ENCODE measurements at places on chromosomes 5 and 9. TPM values are rescaled to one million over a fixed set of nuclear protein-coding genes. Genes with fewer than 3 reads are reported as not detected.

The ANKDD1B gene
- 0.98 TPM for total RNA-seq

- peak; percentile 89 for DNase-seq
These were observed 75.4 kb downstream of the SLC38A9 start for GRCh38 chr5:55636683-55637082.

The TMEM174 gene
- not detected for total RNA-seq

The C7 gene
- total RNA-seq = 2.3 TPM

- peak; percentile 87 for DNase-seq
These were observed 1.2 kb upstream of the ADAMTS6 start for GRCh38 chr5:65482736-65483545.

The NOXA1 gene
- total RNA-seq = 2.0 TPM

DNA sequence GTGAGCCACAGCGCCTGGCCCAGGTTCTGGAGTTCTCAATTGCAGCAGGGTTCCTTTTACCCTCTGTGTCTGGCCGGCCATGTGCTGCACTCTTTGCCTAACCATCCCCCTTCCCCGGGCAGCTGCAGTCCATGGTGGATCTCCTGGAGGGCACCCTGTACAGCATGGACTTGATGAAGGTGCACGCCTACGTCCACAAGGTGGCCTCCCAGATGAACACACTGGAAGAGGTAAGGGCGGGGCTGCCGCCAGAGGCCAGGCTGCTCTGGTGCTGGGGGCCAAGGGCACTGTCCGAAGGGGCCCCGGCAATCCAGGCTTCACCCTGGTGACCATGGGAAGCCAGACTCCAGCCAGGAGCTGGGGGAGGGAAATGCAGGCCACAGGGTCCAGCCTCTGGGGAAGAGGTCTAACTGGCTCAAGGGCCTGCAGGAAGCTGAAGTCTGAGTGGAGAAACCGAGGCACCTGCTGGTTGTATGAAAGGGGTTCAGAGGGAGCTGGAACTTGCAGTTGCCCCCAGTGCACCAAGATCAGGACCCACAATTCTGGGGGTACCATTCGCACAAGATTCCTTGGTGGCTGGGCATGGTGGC is 18.1 kb downstream of the OLFML2A start:
- no peak for DNase-seq

The SPATA9 gene
- 0.71 TPM for total RNA-seq

- peak; percentile 81 for DNase-seq
These were observed 77.7 kb downstream of the EFNA5 start for GRCh38 chr5:107593009-107593408.

GRCh38 chr5:87825583-87825982 is 412.9 kb upstream of the CCNH start:
- DNase-seq = no peak

The NR4A3 gene
- 0.58 TPM for total RNA-seq

DNA sequence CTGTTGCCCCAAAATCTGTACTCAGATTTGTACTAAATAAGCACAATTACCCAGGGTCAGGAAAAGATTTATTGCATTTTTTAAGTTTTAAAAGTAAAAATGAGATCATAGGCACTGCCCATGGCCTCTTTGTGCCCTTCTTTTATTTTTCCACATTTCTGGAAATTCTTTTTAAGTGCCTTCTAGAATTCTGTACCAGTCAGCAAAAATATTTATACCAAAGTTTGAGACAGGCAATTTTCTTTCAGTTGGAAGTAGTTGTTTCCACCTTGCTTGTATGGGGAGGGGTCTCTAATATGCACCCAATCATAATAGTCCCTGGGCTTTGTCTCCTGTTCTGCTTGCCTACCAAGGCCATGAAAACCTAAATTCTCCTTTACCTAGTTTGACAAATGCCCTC is 5.6 kb upstream of the RNF20 start:
- DNase-seq = no peak

The SPINK13 gene
- not detected for total RNA-seq

DNA sequence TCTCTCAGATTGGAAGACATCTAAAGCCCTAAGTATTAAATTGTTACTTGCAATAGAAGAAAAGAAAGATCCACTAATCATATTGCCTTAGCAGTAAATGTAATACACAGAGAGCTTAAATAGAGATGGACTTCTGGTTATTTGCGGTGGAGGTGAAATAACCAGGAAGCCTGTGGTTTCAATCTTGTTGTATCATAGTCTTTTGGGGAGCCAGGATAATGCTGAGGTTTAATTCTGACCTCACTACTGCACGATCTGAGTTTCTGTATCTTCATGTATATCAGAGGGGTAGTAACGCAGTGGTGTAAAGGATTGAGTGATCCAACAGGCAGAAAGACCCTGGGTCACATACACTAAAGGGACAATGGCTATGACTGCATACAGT is 71.7 kb downstream of the ANKRD55 start:
- no peak for DNase-seq

GRCh38 chr5:62305358-62305714 is 670 bp upstream of the KIF2A start:
- no peak for DNase-seq

DNA sequence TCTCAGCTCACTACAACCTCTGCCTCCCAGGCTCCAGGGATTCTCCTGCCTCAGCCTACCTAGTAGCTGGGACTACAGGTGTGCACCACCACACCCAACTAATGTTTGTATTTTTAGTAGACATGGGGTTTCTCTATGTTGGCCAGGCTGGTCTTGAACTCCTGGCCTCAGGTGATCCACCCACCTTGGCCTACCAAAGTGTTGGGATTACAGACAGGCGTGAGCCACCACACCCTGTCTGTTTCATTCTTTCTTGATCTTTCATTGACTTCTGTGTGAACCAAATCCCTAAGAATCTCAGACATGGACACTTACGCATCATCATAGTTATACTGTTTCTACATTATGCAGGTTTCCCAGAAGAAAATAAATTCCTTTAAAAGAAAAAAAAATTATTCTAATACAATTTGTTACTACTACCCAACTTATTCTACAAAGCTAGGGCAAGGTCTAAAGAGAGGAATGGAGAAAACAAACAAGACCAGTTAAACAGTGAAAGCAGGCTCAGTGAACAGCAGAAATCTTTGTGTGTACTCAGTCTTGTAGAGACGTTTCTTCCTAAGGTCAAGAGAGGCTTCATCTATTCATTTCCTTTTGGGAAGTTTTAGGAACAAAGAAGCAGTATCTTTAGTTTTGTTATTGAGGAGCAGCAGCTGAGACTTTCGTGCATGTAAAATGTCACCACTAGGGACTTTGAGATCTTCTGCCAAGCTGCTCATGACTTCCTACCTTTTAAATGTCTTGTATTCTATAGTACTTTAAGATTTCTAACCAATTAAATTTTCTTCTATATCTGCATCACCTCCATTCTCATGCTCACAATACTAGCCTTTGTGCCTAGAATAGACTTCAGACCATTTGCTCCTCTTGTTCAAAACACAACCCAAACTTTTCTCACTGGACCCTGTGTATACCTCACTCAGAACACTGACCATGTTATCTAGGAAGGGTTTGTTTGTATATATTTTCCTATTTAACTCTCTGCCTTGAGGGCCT is 5.6 kb upstream of the HMGCR start:
- DNase-seq = no peak

The LPAR1 gene
- 59.7 TPM for total RNA-seq

The PRR7 gene
- total RNA-seq = 0.93 TPM

DNA sequence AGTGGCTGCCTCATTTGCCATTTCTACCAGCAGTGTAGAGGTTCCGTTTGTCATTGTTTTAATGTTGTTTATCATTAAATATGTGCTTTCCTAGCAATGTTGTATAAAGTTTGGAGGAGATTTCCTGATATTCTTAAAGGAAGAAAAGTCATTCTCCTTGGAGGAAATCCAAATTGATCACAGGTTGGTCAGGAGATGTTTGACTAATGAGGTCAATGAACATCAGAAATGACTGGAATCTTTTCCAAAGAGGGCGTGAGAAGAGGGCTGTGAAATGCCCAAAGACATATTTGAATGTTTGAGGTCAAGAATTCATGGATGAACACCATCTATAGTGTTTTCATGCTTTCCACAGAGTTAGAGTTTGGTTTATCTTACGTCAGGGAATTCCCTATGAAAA is 471.3 kb downstream of the MAT2B start:
- no peak for DNase-seq

DNA sequence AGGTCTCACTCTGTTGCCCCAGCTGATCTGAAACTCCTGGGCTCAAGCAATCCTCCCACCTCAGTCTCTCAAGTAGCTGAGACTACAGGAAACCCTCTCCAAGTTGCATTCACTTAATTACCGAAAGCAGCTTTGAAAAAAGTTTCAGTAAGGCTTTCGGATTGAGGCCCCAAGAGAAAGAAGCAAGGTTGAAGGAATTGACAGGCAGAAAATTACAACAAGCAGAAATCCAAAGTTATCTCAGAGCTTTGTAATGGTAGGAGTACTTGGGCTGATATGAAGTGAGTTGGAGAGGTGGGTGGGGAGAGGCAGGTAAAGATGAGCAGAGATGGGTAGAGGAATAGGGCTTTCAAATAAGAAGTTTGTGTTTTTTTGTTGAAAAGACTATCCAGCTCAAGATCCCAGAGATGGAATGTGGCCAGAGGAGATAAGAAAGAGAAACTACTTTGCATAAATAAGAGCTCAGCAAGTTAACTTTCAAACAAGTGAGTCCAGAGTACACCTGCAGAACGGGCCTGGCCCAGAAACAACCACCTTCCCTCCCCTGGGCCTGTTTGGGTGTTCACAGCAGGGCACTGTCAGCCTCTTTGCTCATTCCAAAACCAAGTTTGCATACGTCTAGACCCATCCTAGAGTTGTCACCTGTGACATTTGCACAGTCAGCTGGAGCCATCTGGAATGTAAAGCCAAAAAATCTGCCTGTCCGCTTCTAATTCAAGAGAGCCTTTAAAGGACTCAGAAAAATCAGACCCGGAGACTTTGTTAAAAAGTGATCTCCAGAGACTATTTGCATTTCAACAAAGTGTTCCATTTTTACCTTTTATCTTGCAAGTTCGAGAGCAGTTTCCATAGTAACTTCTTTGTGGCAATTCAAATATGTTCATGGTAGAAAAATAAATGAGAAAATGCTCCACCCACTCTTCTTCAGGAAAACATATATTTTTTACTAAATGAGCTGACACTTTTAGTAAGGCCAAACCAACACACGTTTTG is 2.2 kb upstream of the CLINT1 start:
- DNase-seq = no peak

DNA sequence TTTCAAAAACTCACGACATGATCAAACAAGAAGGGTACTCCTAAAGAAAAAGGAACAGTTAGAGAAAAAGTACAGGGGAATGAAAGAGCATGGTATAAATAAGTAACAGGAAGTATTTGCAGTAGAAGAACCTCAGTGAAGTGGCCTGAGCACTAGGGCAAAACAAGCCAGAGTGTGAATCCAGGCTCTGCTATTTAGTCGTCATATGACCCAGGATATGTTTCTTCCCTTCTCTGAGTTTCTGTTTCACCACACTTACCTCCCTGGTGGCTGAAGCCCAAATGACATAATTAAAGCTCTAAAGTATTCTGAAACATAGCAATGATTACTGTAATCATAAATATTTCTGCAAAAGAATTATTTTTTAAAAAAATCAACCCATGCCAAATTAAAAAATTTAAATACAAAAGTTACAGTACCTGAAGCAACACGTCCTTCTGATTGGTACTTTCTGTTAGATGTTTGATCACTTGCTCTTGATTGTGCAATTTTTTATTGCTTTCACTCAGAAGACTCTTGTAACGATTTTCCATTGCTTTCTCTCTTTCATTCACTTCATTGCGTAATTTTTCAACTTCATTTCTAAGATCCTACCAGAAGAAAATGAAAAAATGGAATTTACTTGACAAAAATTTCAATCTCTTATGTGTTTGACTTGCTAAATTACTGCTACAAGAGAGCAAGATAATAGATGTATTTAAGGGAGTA is 88.9 kb downstream of the CDK5RAP2 start:
- peak; percentile 37 for DNase-seq

The SLC9A3 gene
- total RNA-seq = 1.2 TPM

The HNRNPA0 gene
- total RNA-seq = 9.2 TPM

The OLFML2A gene
- total RNA-seq = 100 TPM

The CFAP90 gene
- 0.22 TPM for total RNA-seq

GRCh38 chr5:157703736-157704135 is 27.5 kb upstream of the THG1L start:
- DNase-seq = no peak

DNA sequence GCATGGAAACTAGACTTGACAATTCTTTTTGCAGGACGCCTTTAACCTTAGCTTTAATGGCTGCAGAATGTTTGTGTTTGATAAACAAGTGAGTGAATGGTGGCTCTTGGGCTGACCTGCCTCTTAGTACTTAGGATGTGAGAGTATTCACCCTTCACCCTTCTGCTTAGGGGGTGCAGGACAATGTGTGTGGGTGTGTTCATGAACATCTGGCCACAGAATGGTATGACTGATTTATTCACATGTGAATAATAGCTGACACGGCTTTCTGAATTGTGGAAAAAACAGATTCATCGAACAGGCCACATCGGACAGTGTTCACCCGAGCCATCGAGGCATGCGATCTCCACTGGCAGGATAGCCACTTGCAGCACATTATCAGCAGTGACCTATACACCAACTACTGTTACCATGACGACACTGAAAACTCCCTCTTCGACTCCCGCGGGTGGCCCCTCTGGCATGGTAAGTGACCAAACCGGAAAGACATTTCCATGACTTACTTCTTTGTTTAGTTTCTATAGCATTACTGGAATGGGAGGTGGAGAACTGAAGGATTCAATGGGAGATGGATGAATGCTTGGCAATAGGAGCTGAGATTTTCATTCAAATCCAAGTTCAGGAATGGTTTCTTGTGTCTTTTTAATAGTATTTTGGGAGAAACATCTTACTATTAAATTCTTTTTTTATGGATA is 193.6 kb downstream of the ZSWIM6 start:
- peak; percentile 22 for DNase-seq

DNA sequence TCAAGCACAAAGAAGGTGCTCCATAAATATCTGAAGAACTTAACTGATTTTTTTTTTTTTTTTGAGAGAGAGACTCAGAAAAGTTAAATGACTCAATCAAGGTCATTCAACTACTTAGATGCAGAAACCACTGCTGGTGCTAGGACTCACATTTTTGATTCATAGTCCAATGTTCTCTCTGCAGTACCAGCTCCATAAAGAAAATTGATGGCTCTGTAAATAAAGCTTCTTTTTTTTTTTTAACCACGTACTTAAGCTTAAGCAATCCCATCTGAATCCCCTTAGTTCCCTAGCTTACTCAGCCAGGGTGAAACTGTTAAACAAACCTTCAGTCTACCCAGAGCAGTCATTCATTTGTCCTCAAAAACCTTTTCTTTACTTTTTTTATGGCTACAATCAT is 657.0 kb upstream of the WWC1 start:
- no peak for DNase-seq

DNA sequence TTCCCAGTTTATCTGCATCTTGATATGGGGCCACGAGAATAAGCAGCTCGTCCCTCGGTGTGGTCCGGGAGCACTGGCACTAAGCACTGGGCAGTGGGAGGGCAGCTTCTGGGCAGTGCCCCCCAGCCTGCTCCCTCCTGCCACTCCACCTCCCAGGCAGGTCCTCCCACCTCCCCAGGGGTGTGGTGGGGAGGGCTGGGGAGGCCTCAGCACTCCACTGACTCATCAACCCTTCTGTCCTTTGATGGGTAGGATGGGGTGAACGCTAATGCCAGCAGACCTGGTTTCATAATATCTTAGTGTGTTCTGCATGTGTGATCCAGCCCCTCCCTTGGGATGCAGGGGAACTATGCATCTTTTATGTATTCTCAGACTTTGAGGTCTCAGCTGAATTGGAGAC is 62.2 kb upstream of the GNE start:
- DNase-seq = no peak

- DNase-seq = no peak
These were observed 12.1 kb upstream of the DIPK1B start for GRCh38 chr9:136700304-136700703.
